ENCODE measurements at places on chromosomes 12 and 14. TPM values are rescaled to one million over a fixed set of nuclear protein-coding genes. Genes with fewer than 3 reads are reported as not detected.
A peak's percentile ranks its signal among the peaks of the same experiment; 100 is the strongest.

DNA sequence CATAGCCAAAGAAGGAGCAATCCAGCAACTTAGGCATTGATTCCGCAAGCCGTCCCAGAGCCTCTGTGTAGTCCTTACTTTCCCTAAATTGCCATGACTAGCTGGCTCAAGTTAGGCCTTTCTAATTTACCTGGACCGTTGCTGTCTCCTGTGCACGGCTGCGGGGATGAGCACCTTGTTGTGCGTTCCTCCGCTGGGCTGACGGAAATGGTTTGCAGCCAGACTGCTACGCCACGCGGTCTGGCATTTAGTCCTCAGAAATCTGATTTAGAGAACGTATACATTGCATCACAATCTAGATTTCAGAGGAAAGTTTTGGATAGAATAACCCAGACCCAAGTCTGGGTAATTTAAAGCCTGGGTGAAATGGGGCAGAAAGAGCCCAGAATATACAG lies 133.2 kb upstream of the ARHGAP5 start:
- DNase-seq, result no peak

Gene TOMM20L
- not detected for total RNA-seq

DNA sequence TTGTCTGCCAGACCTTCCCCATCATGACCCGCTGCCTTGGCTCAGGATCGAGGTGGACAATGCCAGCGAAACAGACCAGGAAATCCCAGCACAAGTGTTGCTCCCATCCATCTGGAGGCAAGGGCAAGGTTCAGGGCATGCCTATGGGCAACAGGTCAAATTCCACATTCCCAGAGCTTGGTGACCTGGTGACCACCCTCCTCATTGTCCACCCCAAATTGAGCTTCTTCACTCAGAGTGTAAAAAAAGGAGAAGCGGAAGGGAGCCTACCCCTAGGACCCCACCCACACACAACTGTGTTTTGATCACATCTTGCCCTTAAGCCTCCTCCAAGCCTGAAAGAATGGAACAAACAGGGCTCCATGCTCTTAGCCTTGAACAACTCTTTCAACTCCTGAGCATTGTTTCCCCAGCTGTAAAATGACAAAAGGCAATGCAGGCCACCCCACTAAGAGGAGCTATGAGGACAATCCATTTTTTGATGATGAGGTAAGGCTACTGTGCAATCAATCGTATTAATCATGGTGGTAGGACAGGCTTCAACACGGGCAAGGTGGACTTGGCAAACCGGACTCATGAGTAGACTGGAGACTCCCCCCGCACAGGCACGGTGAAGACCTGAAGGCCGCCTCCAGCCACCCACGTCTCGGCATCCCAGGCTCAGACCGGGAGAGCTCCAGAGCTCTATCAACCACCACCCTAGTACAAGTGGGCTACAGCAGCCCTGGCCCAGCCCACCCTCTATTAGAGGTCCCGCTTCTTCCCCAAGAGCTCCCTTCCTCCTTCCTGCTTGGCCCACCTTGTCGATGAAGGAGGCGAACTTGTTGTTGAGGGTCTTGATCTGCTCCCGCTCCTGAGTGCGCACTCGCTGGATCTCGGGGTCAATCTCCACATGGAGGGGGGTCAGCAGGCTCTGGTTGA lies 866 bp downstream of the KRT79 start:
- DNase-seq, result no peak

GRCh38 chr14:92496191-92496857 lies 17.3 kb upstream of the RIN3 start:
- no peak for DNase-seq

DNA sequence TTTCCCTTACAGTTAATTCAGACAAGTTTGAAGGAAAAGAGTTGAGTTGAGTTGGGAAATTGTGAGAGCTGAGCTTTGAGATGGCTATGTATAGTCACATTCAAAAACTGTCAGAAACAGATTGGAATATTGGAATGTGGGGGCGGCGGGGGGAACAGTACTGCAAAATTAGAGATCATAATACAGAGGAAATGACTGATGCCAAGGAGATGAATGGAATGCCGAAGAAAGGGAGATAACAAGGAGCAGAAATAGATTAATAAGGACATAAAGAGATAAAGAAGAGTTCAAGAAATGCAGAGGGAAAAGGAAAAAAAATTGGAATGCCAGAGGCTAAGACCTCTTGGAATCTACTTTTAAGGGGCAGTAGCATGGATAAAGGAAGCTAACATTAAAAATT lies 3.2 kb upstream of the OR4K5 start:
- DNase-seq, result no peak

DNA sequence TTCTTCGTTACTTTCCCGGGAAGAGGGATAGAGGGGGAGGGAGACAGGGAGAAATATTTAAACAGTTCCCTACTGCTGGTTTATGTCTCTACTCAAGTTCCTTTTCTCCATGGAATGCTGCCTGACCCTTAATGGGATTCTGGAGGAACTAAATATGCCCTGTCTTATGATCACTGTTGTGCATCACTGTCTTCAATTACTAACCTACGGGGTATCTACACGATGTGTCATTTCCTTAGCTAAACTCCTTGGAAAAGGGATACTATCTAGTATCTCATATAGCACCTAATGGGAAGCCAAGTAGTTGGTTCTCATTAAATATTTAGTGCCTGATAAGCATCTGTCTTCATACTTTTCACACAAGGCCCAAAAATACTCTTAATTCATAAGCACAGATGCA lies 37.5 kb upstream of the FBLN5 start:
- peak; percentile 13 for DNase-seq

Gene SIRT4
- 0.98 TPM for total RNA-seq
